ENCODE measurements at places on chromosomes 12 and 14.

GRCh38 chr12:27616356-27617142 lies 79.7 kb upstream of the REP15 start:
- DNase-seq: peak; percentile 29

DNA sequence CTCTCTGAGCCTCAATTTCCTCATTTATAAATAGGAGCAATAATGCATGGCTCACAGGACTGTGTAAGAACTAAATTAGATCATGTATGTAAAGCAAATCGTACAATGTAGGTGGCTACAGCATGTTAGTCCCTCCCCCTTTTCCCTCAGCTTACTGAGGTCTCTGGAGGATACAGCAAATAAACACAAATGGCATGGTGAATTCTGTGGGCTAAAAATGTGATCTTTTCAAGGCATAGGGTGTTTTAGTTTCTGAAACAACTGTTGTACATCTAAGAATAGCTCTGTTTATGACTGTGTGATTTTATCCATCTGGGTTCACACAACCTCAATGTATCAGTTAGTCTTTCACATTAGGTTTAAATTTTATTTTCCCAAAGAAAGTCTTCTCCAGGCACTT lies 121.2 kb upstream of the PLEKHG7 start:
- DNase-seq: no peak

DNA sequence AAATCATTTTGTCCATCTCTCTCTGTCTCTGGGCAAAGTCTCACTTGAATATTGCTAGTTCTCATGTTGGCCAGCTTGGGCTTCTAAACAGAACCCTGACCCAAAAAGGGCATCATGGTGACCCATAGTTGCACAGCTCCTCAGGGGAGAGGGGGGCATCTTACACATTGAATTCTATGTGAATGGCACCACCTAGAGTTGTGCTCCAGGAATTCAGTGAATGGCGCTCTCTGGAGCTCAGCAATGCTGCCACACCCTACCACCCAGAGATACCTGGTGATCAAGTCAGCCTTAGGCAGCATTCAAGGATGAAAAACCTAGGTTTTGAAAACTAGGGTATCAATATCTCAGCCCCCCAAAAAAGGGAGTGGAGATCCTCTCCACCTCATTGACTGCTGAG lies 50.6 kb downstream of the SMUG1 start:
- no peak for DNase-seq

- no peak for DNase-seq
Observed at GRCh38 chr14:52348776-52349175, 34.7 kb downstream of the PTGER2 start.

GRCh38 chr12:131164096-131164872 lies 210.6 kb downstream of the ADGRD1 start:
- no peak for DNase-seq

GRCh38 chr12:66584673-66585072 lies 94.2 kb downstream of the GRIP1 start:
- DNase-seq: peak; percentile 7

GRCh38 chr14:105374389-105374788 lies 23.9 kb upstream of the TEX22 start:
- no peak for DNase-seq

GRCh38 chr12:111827907-111828306 lies 14.1 kb upstream of the MAPKAPK5 start:
- DNase-seq: no peak

- no peak for DNase-seq
Observed at GRCh38 chr14:68987653-68988036, 8.5 kb upstream of the ACTN1 start.

DNA sequence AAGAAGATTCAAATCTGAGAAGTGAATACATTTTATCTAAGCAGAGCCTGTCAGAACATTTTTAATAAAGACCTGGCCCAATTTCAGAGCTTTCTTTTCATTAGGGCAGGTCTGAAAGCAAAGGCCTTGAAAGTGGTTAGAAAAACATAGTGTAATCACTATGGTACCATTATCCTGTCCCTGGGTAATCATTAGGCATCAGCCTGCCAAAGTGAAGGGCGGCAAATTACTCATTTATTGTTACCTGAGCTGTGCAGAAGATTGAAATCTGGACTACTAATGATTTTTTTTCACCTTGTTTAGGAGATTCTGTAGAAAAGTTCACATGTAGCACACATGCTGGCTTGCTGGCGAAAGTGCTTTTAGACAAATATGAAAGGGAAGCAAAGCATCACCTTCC lies 92.6 kb upstream of the PRKD1 start:
- DNase-seq: no peak

- DNase-seq: no peak
Observed at GRCh38 chr12:120764816-120765215, 39.2 kb downstream of the ACADS start.

- DNase-seq: no peak
Observed at GRCh38 chr12:75364919-75365318, 26.0 kb upstream of the GLIPR1L2 start.

- peak; percentile 97 for DNase-seq
Observed at GRCh38 chr12:75660805-75661404, 149.5 kb upstream of the KRR1 start.

DNA sequence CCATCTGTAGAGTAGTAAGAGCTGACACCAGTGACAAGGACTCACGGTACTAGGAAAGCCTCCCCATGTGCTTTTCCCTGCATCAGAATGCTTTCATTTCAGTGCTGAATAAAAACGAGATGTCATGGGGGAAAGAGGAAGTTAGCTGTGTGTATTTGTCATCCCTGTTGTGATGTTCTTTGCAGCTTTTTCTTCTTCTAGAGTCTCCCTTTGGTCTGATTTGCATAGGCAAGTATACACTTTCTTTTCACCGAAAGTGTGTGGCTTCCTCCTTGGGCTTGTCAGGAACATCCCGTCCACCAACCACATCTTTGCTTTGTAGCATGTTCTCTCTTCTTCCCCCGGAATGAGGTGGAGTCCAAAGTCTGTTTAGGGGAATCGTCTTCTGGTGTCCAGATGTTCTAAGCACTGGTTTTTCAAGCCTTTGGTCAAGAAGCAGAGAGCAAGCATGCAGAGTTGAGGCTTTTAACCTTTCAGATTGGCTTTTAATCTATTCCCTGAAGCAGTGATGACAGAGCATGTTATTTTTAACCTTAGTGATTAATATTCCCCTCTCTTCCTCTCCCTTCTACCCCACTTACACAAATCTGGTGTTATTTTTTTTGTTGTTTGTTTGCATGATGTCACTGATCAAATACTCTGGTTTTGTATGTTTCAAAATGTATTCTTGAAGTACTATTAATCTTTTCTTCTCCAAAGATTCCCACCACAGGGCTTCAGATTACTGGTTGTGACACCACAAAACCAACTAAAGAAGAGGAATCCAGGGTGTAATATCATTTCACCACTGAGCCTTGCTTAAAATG lies 163.4 kb downstream of the SAMD4A start:
- DNase-seq: no peak

DNA sequence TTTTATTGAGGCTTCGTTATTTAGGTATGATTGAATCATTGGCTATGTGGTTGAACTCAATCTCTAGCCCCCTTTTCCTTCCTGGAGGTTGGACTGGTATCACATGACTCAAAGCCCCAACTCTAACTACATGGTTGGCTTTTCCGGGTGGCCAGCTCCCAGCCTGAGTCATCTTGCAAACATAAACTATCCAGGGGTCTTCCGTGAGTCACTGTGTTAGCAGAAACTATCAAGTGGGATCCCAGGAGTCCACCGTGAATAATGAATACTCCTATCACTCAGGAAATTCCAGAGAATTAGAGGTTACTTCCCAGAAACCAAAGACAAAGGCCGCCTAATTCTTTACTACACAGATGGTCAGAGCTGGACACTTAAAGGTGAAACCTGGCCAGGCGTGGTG lies 19.7 kb upstream of the PLEKHD1 start:
- DNase-seq: no peak

DNA sequence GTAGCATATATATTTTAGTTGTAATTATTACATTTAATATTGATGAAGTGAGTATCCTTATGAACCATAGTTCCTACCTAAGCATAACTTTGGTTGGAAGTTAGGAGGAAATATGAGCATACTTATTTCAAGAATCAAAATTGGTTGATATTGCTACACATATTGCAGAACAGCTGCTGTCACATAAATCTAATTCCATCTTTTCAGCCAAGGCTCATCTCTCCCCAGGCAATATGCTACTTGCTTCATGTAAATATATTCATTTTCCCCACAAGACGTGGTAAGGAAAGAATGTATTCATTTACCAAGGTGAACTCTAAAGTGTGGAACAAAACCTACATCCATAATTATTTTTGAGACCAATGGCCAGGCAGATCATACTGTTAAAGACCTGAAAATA lies 62.5 kb upstream of the HIF1A start:
- DNase-seq: no peak

DNA sequence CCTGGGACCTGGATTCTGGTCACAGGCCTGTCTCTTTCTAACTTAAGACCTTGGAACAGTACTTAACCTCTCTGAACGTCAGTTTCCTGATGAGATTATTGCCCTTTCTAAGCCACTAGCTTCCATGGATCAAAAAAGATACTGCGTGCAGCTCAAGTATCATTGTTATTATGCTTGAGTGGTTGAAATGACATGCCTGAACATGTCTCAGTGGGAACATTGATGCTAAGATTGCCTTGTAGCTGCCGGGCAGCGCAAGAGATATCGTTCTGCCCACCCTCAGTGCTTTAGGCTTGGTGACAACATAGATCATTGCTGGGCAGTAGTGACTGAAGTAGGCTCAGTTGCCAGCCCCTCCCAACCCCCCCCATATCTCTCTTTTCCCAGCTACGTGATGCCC lies 131.9 kb downstream of the SMOC1 start:
- peak; percentile 43 for DNase-seq

DNA sequence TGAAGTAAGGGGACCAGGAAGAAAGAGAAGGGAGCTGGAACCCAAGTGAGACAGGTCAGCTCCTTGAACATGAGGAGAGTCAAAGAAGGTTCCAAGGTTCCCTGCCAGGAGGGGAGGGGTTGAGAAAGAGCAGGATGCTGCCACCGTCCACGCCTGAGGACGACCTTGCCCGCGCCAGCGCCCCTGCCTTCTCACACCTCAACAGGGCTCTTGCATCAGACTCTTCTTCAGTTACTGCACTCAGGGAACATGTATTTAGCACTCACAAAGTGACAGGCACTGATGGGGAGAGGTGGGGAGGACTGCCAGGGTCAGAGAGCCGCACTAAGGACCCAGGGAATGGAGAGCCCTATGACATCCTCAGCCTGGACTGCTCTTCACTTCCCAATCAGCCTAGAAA lies 102.1 kb upstream of the NUDT4 start:
- DNase-seq: no peak

- no peak for DNase-seq
Observed at GRCh38 chr12:122094735-122095631, 16.4 kb downstream of the MLXIP start.

- no peak for DNase-seq
Observed at GRCh38 chr14:90536092-90536491, 139.3 kb downstream of the CALM1 start.

DNA sequence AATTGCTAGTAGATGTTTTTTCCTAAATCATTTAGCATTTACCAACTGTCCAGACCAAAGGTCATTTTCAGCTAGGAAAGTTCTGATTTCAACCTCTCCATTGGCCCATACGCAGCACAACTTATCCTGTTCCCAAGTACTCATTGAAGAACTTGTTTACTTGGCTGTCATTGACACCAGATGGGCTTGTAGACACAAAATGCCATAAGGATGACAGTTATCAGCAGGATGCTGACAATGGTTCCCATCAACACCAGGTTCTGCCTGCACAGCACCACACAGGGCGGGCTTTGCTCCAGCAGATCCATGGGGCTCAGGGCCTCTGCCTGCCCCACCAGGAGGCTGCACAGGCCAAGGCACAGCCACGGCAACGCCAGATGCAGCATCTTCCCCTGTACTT lies 36.5 kb upstream of the TMPRSS12 start:
- no peak for DNase-seq

GRCh38 chr12:59620326-59620725 lies 24.5 kb downstream of the SLC16A7 start:
- no peak for DNase-seq

DNA sequence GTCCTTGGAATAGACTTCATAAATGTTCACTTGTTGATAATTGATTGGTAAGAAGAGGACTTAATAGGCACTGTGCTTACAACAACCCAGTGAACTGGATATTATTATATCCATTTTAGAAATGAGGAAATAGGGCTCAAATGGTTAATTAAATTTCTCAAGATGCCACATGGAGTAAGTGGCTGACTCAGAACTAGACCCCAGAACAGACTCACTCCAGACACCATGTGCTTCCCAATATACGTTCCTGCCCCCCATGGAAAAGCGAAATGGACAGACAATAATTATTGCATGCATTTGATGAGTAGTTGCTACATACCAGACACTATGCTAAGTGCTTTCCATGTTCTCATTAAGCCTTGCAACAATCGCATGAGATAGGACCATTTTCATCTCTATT lies 895 bp upstream of the ANKS1B start:
- no peak for DNase-seq

DNA sequence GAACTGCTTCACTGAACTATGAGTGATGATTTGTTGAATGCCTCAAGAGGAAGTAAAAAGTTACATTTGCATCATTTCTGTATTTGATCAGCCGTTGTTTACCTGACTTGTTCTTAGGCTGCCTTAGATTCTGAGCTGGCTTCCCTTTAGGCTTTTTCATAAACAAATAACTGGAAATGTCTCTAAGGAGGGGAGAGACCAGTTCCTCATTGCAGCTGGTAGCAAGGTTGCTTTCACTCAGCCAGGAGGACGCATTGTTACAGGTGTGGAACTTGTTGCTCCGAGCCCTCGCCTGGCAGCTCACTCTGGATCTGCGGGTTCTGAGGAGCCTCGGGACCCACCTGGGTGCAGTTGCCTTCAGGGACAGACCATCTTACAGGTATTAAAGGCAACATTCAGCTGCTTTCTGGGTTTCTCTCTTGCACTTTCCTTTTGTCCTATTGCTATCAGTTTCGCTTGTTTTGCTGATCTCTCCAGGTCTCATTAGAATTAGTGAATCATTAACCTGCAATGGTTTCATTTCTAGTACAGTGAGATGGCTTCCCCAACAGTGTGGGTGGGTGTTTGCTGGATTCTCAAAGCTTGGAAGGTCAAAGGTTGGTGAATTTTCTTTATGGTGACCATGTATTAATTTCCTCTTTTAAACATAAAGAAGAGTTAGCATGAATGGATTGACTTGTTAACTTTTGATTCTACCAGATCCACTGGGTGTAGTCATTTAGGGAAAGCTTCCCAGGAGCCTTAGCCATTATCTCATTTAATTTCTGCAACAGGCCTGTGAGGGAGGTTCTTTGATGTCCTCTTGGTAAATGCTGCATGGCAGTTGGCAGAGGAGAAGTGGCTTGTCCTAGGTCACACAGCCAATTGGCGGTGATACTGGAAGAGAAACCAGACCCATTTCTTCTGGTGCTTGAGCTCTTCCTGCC lies at the start of gene PLEKHG7:
PLEKHG7 (plus strand) TSS at position 236 of the 926 bp plus-strand sequence. CDS start 3,643 bp downstream, outside the sequence.
- no peak for DNase-seq
